Kidney capillary endothelial cell (primary cell): ENCODE measurements at places on chromosomes 1 and 21.

- no peak for DNase-seq
Measured at GRCh38 chr1:2169200-2169836, 25.3 kb downstream of the FAAP20 start.

- no peak for DNase-seq
Measured at GRCh38 chr1:44777547-44777946, 2.2 kb downstream of the RPS8 start.

GRCh38 chr1:153790966-153791647 lies 15.9 kb downstream of the SLC27A3 start:
- DNase-seq, result no peak

- no peak for DNase-seq
Measured at GRCh38 chr1:77900687-77901293, 12.4 kb downstream of the NEXN start.

DNA sequence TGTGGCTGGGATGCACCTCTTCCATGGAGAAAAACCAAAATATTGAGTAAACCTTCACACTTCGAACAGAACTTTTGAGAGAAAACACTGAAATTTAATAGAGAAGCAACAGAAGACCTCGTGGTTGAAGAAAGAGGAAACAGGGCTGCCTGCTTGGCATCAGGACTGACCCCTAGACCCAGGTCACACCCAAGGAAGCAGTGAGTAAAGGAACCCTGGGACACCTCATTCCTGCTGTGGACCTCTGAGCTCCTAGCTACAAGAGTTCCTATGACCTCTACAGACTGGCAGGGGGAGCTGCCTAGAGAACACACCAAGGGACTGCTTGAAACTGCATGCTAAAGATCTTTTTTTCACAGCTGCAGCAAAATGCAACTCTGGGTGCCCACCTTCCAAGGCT lies 67.8 kb downstream of the FASLG start:
- DNase-seq, result no peak

DNA sequence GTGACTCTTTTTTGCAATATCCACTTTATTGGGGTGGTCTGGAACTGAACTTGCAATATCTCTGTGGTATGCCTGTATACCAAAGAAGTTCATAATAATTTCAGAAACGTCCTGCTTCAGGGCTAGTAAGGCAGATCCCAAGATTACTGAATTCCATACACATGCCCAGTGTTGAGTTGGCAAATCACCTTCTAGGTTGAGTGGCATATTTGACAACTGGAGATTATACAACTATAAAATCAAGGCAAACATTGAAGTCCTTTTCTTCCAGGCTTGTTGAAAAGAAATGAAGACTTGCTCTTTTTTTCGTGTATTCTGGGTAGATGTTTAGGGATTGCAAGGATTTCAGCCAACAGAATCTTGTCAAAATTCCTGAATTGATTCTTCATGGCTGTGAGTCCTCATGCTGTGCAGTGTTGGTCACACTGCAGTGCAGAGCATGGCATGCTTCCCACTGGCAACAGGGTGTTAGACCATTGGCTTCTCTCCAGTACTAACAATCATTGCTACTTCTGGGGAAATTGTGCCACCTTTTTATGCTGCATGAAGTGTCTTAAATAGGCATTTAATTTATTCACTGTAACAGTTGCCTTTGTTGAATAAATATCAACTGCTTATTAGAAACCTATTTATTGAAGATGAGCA lies 367.1 kb upstream of the ADGRL4 start:
- DNase-seq, result no peak

DNA sequence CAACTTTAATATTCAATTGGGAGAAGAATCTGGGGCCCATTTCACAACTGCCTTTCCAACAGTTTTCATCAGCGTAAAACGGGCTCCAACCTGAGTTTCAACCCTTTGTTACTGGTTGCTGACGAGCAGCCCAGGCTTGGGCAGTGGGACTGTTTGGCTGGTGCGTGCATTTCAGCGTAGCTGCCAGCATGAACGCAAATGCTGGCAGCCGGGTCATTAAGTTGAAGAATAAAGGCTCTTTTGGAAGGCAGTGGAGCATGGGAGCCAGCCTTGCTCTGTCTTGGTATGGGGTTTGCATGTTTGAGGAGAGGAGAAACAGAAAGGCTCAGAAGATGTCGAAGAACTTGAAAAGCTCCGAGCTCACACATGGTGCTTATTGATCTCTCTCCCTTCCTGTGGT lies 40.7 kb downstream of the WDR3 start:
- no peak for DNase-seq

DNA sequence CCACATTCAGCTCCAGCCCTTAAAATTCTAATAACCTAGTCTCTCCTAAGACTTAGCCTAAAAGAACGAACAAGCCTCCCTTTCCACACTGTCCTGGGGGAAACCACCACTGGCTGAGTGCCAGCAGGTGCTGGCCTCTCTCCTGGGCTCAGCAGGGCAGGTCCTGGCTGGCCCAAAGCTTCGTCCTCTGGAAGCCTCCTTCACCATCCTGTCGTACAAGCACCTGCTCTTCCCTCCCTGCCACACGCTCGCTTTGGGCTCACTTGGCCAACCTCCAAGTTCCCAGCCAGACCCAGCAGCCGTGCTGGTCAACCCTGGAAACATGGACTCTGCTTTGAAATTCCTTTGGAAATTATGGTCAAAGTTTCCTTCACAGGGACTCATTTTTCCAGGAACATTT lies 58.2 kb upstream of the SLC25A33 start:
- DNase-seq, result no peak

DNA sequence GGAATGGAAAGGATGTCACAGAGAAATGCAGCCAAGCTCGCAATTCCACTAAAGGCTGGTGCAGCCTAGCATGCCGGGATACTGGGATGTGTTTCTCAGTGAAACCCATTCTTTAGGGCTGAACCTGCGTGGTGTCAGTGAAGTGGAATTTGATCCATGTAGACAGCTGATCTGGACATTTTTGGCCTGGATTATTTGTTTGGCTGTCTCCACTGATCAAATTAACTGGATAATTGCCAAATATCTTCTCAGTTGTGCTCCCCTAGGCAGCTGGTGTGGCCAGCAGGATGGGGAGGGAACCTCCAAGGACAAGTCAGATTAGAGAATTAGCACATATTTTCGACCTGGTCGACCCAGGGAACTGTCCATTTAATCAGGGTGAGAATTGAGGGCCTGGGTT lies 318.4 kb downstream of the RPS6KC1 start:
- DNase-seq, result no peak

DNA sequence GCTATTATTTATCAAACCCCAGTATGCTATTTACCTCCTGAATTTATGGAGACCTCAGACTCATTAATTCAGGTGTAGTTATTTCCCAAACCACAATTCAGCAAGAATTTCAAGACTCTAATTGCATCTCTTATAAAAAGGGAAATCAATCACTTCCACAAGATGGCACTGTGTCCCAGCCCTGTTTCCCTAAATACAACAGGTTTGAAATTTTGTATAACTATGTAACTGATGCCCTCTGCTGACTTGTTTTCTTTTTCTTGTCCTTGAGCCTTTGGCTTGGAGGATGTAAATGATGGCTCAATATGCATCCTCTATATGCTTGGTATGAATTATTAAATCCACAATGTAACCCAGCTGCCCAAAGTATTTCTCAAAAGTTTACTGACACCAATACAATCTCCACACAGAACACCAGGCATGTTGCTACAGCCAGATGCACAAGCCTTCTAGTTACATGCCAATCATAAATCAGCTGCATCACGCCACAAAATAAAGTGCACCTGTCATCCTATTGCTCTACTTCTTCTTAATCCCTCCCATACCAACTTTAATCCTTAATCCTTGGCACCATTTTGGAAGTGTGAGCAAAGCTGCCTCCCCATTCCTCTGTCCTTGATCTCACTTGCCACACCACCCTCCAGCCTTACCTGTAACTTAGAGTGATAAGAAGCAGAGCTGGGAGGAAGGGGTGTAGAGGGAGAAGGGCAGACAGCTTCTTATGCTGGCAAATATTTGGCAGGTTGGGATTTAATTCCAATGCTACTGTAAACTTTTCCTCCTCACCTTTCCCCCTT lies 9.0 kb downstream of the C1orf105 start:
- peak; percentile 44 for DNase-seq

GRCh38 chr1:99331636-99332035 lies 67.3 kb downstream of the PLPPR4 start:
- no peak for DNase-seq

- no peak for DNase-seq
Measured at GRCh38 chr1:19384772-19385187, 72.7 kb downstream of the SLC66A1 start.

DNA sequence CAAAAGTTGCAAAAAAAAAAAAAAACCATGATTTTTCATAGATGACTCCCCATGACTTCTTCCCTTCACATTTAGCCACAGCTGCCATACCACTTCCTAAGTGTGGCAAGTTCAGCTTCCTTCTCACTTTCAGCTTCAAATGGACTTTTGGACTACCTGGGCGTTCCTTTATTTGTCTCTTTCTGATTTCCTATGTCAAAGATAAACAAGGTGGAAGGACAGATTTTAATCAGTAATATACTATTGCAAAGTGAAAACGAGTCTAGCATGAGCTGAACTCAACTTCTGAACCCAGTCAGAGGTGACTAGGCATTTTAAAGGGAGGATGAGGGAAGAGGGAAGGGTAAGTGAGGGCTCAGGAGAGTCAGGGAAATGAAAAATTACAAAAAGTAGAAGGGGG lies 14.4 kb upstream of the SCCPDH start:
- DNase-seq, result no peak

GRCh38 chr1:47710329-47711071 lies 272.7 kb downstream of the FOXD2 start:
- peak; percentile 66 for DNase-seq

- no peak for DNase-seq
Measured at GRCh38 chr21:19541602-19542001, 1138.0 kb upstream of the TMPRSS15 start.

- DNase-seq, result no peak
Measured at GRCh38 chr21:25925064-25925800, 190.5 kb downstream of the GABPA start.

DNA sequence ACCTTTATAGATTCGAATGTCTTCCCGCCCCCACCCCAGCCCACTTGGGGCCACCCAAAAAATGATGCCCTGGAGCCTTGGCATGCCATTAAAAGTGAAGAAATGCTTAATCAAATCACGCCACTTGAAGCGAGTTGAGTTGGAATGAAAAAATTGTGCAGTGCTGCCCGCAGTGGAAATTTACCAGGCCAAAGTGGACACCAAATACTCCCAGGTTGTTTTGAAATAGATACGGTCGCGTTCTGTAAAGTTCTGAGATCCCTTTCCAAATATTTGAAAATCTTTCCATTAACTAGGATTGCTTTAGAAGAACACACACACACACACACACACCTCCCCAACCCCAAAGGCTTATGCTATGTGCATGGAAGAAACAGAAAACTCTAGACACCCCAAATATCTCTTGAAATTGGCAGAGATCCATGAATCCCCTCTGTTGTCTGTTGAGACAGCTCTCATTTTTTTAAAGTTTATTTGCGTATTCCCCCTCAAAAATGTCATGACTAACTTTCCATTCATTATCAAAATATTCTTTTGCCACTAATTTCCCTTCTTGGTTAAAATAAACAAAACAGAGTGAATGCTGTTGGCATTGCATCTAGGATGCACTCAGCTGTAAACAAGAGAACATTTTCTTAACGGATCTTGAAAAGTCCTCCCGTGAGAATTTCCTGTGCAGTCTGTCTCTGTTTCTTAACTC lies 142.3 kb upstream of the KCNE2 start:
- DNase-seq, result no peak

GRCh38 chr21:25640202-25640942 lies 1.3 kb downstream of the JAM2 start:
- DNase-seq, result no peak

GRCh38 chr1:67270541-67270940 lies 37.1 kb upstream of the IL12RB2 start:
- DNase-seq, result no peak

- no peak for DNase-seq
Measured at GRCh38 chr1:244150665-244151064, 99.6 kb downstream of the ZBTB18 start.

DNA sequence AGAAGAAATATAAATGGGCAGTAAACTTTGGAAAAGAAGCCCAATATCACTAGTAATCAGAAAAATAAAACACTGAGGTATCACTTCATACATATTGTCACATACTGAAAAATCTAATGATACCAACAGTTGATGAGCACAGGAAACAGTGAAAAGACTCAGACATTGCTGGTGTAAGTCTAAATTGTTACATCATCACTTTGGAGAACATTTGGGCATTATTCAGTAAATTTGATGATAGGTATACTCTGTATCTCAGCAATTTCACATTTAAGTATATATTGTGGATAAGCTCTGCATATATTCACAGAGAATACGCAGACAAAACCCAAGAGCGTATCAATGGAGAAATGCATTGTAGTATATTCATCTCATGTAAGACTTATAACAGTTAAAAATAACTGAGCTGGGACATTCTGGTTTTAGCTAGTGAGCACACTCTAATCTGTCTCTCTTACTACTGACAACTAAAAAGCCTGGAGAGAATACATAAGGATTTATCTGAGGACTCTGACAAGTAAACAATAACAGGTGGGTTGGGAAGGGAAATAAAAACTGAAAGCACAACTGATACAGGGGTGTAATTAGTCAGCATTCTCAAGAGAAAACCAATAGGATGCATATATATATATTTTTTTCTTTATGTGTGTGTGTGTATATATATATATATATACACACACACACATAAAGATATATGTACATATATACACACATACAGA lies 212.7 kb upstream of the JUN start:
- DNase-seq, result no peak

DNA sequence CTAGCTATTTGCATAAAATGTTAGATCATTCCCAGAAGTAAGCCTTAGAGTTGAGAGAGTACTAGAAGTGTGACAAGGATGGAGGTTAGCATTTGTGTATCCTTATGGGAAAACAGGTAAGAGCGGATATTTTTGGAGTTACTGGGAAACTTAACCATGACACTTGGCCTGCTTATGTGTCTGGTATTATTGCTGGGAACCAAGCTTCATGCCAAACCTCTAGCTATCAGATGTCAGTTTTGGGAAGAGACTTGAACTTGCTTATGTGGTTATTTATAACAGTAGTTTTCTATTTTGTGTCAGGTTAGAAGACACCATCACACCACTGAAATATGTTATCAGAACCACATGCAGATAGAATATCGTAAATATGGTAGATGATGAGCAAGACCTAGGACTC lies 230.3 kb upstream of the SGIP1 start:
- DNase-seq, result no peak

GRCh38 chr1:38860454-38860795 lies 853 bp upstream of the RRAGC start:
- no peak for DNase-seq

DNA sequence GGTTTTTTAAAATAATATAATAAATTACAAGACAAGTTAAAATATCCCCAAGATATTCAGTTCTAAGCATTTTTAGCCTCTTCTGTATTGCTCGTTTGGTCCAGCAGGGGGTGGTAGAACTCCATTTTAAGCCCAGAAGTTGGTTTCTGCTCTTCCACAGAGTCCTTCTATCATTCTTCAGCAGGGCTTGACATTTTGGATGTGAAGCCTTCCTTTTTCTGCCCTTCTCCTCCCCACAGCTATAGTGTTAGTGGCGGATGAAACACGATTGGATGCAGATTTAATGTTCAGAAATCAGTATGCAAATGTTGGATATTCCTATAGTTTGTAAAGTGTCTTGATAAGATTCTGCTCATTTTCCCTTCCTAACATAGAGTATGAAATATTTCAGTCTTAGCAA lies 1.4 kb downstream of the NCAM2 start:
- DNase-seq, result peak; percentile 39

- no peak for DNase-seq
Measured at GRCh38 chr1:13514821-13515220, 1.0 kb upstream of the LRRC38 start.
